ENCODE measurements at places on chromosomes 11 and 22.

- no peak for DNase-seq
These were observed 115.8 kb upstream of the ARHGAP20 start for GRCh38 chr11:110828086-110828485.

- peak; percentile 31 for DNase-seq
These were observed 10.6 kb upstream of the ARAP1 start for GRCh38 chr11:72762641-72763304.

- DNase-seq, result no peak
These were observed 557 bp downstream of the PACSIN2 start for GRCh38 chr22:43014316-43014868.

- DNase-seq, result no peak
These were observed 8.6 kb downstream of the LRRC32 start for GRCh38 chr11:76661834-76662434.

- DNase-seq, result no peak
These were observed 3.4 kb upstream of the TMEM184B start for GRCh38 chr22:38276166-38276565.

DNA sequence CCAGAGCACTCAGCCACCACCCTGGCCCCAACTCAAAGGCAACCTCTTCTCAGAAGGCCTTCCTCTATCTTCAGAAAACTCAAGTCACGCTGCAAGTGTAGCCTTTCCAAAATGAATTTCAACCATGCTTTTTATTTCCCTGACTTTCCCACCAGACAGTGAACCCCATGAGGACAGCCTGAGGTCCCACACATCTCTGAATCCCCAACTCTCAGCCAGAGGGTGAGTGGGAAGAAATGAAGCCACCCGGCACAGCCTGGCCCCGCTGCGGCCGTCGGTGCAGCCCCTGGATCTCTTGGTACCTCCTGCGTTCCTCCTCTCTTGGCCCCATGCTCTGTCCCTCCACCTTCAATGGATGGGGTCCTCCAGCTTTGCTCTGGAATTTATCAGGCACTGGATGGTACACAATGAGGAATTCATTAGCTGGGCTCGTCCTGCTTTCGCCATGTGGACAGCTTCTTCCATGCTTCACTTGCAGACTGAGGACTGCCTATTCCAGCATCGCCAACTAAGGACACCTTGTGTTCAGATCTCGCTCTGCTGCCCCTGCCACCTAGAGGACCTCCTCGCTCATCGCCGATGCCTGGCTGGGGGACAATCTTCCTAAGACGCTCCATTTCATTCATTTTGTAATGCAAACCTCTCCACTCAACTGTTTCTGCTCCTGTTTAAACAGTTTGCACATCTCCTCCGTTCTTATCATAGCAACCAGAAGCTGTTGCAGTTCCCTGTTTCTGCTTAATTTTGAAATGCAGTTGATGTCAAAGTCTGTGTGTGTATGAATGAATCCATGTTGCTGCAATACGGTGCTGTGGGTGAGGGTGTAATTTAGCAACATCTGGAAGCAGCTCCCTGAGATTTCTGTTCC lies 672.1 kb downstream of the TBC1D22A start:
- DNase-seq, result no peak

DNA sequence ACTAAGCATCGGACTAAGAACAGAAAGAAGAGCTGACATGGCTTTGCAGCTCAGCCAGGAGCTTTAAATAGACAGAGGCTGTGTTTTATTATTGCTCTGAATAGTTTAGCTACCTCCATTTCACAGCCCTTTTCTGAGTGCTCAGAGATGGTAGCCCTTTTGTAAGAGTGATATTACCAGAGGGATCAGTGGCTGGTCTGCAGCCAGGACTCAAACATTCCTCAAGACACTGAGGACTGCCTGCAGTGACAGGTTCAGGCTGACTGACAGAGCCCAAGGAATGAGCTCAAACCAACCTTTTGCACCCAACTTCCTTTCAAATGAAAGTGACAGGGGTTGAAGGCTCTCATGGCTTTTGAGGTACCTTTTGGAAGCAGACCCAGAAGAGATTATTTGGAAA lies 189.0 kb downstream of the DDX10 start:
- DNase-seq, result peak; percentile 10

DNA sequence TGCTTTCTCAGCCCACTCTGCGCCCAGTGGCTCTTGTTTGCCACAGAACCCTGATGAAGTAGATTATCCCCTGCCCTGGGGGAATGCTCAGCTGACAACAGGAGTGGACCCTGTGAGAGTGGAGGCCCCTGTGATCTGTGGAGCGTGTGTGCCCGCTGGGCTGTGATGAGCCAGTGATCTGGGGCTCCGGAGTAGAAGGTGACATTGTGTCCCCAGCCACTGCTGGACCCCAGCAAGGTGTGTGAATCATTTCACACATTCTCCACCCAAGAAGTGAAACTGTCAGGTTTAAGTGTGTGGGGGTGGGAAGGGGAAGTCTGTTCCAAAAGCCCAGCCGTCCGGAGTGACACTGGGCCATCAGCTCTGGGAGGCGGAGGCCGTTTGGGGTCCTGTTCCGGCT lies 33.1 kb upstream of the GRAMD4 start:
- no peak for DNase-seq

DNA sequence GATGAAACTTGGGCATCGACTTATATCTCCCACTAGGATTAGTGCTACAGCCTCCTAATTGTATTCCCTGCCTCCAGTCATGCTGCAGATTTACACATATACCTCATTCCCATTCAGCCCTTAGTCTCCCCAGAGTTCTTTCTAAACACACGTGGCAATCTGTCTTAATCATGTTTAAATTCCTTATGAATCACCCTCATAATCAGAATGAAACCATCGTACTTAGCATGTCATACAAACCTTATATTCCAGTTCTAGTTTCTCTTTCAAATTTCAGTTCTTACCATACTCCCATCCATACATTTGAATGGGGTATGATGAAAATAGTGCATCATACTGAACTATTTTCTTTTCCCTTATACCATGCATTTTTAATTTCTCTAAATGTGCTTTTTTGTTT lies 6.0 kb upstream of the OR10A2 start:
- no peak for DNase-seq

GRCh38 chr11:64864473-64865285 lies 13.7 kb downstream of the EHD1 start:
- DNase-seq, result peak; percentile 56

DNA sequence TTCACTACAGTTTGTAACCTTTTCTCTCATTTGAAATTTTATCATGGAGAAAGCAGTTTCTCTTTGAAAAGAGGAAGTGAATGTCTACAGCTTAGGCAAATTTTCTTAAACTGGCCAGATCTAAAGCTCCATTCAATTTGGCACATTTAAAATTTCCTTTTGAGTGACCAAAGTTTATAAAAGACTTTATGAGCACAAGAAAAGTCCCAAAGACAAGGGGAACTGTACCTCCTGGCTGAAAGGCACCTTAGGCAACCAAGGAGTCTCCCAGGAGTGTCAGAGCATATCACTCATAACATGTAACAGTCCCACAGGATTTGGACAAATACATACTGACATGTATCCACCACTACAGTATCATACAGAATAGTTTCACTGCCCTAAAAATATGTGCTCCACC lies 41.3 kb downstream of the NARS2 start:
- DNase-seq, result no peak

GRCh38 chr11:77187776-77188632 lies 60.0 kb downstream of the MYO7A start:
- peak; percentile 66 for DNase-seq

GRCh38 chr11:135074397-135074998 lies 662.5 kb upstream of the B3GAT1 start:
- DNase-seq, result no peak

- DNase-seq, result no peak
These were observed 99.8 kb downstream of the ATM start for GRCh38 chr11:108322666-108323065.

GRCh38 chr11:69630017-69630416 lies 10.9 kb upstream of the CCND1 start:
- DNase-seq, result no peak

DNA sequence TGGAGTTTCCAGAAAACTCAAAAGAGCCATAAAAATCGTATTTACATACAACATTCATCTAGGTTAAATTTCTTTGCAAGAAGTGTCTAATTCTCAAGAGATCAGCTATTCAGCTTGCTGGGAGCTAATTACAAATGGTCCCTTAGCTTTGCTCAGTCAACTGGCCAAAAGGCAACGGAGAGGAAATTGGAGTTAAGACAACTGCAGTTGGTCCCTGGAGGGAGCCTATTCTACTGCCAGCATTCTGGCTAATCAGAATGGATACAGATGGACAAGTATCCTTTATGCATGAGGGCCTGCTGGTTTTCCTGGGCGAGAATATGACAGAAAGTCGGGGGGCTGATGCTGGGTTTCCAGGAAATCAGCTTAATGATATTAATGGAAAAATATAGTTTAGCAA lies 45.5 kb downstream of the KCNJ1 start:
- no peak for DNase-seq

DNA sequence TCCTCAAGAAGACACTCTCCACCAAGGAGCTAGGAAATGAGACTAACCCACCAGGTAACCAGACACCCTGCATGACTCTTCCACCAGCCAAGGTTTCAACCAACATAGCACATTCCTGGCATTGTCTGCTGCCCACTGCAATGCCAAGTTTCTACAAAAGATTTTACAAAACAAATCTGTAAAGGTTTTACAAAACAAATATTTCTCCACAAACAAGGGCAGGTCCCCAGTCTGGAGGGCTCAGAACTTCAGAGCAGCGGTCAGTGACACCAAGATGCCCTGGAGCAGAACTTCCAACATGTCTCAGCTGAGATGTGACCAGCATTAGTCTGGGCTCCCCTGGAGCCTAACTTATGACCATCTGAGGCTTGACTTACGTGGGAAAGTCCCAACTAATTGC lies 14.0 kb downstream of the GALNT18 start:
- peak; percentile 74 for DNase-seq

DNA sequence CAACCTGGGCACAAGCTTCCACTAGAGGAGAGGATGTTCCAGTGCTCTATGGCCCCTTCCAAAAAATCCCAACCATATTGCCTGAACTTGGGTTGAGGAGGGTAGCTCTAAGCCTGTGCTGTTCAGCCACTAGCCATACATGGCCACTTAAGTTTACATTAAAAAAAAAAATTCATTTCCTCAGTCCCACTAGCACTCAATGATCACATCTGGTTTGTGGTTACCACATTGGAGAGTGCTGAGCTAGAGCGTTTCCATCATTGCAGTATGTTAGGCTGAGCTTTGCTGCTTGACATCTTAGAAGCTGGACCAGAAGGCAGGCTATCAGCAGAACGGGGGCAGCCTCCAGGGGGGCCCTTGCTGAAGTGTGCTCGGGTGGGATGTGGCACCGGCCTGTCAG lies 43.5 kb upstream of the CYP2D6 start:
- no peak for DNase-seq

DNA sequence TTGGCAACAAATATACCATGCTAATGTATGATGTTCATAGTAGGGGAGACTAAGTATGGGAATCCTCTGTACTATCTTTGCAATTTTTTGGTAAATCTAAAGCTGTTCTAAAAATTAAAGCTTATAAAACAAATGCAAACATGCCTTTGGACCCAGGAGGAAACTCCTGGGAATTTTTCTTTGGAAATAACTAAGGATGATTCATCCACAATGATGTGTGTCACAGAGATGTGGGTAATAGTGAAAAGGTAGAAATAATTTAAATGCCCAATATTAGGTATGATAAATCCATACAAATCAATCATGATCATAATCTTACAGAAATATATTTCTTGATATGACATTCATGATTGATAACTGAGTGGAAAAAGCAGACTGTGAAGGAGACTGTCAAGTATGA lies 135.8 kb downstream of the TRIM44 start:
- peak; percentile 39 for DNase-seq

DNA sequence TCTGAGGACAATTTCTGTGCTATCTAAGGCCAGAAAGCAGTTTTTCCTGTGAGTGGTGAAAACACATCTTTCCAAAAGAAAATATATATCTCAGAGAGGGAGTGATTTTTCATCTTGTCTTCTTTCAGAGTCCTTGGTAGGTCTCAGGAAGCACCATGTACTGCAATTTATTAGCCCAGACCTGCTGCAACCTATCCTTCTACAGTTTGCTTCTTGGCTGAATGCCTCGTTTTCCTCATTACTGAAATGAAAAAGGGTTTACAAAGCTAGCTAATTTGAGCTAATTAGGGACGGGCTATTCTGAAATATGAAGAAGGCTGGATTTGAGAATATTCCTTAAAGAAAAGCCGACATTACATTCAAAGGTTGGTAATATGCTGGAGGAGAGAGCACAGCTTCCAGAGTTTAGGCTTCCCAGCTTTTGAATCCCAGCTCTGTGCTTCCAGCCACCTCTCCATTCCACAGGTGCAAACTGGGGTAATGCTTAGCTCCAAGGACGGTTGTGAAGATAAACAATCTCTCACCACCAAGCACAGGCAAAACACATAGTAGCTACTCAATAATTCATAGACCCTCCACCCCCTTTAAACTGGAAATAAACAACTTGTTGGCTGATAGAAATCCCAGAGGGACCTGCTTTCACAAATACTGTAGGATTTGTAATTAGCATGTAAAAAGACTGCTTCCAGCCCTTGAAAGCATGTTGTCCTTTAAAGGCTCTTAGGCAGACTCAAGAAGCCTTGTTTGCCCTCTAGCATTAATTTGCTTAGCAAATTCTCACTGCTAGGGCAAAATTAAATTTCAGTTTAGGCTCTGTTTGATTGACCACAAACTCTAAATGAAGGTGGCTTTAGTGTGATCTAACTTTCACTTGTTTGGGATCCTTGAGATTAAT lies 24.5 kb upstream of the SESN3 start:
- DNase-seq, result no peak

GRCh38 chr22:50199829-50200460 lies 866 bp upstream of the SELENOO start:
- peak; percentile 22 for DNase-seq

DNA sequence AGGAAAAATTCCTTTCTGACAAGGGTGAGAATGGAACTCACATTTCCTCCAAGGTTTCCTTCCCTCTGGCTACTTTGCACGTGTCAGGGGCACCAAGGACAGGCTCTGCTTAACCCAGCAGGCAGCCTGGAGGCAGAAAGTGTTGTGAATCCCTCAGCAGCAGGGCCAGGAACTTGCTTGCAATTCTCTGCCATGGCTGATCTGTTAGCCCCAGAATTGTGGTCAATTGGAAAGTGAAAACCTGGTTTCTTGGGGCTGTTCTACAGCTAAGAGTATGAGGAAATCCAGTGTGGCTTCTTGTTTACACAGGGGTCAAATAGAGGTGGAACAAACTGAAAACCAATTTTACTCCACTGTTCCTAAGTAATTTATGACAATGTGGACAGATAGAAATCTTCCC lies 38.3 kb upstream of the CEP295 start:
- no peak for DNase-seq
